Smooth muscle cell of bladder (primary cell): ENCODE measurements at places on chromosomes 1 and 21. TPM values are rescaled to one million over a fixed set of nuclear protein-coding genes. Genes with fewer than 3 reads are reported as not detected.

OR2L3 gene
- not detected in 2 replicates for total RNA-seq

FCRLB gene
- total RNA-seq = 1.1 and 1.7 TPM in 2 replicates

KRTAP19-3 gene
- total RNA-seq = not detected in 2 replicates

UBE2G2 gene
- total RNA-seq = 45.4 and 85.0 TPM in 2 replicates

RHEX gene
- not detected in 2 replicates for total RNA-seq

S100B gene
- total RNA-seq = 0.28 TPM in 1 of 2 replicates, not detected in the other

TNFRSF1B gene
- 7.1 and 10.7 TPM in 2 replicates for total RNA-seq

KCNA10 gene
- total RNA-seq = under 0.01 TPM in 1 of 2 replicates, not detected in the other

LINGO4 gene
- total RNA-seq = not detected in 2 replicates

KCNJ9 gene
- total RNA-seq = under 0.01 TPM in 2 replicates

KPRP gene
- total RNA-seq = not detected in 2 replicates

KRTAP23-1 gene
- not detected in 2 replicates for total RNA-seq

GSTM3 gene
- 215 and 220 TPM in 2 replicates for total RNA-seq

GBP2 gene
- total RNA-seq = 67.4 and 71.0 TPM in 2 replicates

NHLH1 gene
- under 0.01 TPM in 1 of 2 replicates, not detected in the other for total RNA-seq

PGLYRP3 gene
- total RNA-seq = not detected in 2 replicates

ADORA3 gene
- total RNA-seq = not detected in 2 replicates

NTMT2 gene
- not detected in 2 replicates for total RNA-seq

KCNE1 gene
- 0.55 and 0.85 TPM in 2 replicates for total RNA-seq

KMO gene
- under 0.01 TPM in 1 of 2 replicates, not detected in the other for total RNA-seq

RGS18 gene
- total RNA-seq = 0.43 TPM in 1 of 2 replicates, not detected in the other

FAM151A gene
- not detected in 2 replicates for total RNA-seq

CASZ1 gene
- under 0.01 and 0.14 TPM in 2 replicates for total RNA-seq

HJV gene
- not detected in 2 replicates for total RNA-seq

POMGNT1 gene
- total RNA-seq = 27.4 and 50.8 TPM in 2 replicates

PPFIA4 gene
- 5.3 and 35.9 TPM in 2 replicates for total RNA-seq

WNT3A gene
- total RNA-seq = not detected in 2 replicates
